Body of pancreas (tissue), 4 donors: ENCODE measurements at places on chromosomes 2 and 18. TPM values are rescaled to one million over a fixed set of nuclear protein-coding genes. Genes with fewer than 3 reads are reported as not detected.

- no peak for DNase-seq
Observed at GRCh38 chr2:168158586-168158985, 88.8 kb downstream of the STK39 start.

DNA sequence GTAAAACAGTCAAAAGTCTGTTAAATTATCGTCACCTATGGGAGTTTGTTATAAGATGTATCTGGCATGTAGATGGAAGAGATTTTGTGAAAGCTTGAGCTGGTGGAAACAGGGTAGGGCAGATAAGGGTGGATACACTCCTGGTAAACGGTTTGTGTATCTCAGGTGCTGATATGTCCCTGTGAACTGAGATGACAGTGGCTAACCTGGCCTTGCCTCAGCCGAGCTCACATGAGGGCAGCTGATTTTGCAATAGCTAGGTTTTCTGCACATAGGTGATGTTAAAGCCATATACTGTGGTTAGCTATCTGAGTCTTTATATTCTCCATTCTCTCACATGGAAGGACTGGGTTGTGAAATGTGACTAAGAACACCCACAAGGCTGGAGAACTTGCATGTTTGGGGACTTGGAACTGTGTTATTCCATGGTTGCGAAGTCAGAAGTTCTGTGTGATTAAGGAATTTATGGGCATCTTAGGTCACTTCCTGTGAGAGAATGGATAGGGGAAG, 205.1 kb downstream of the TPGS2 start:
- DNase-seq, result no peak

GRCh38 chr2:154338352-154338967, 360.0 kb upstream of the KCNJ3 start:
- no peak for DNase-seq

GRCh38 chr2:234044157-234044556, 6.3 kb upstream of the SPP2 start:
- DNase-seq, result no peak

GRCh38 chr18:40851014-40851429, 1104.0 kb upstream of the PIK3C3 start:
- DNase-seq, result no peak

- DNase-seq, result no peak
Observed at GRCh38 chr2:107607473-107607872, 219.2 kb upstream of the RGPD4 start.

DNA sequence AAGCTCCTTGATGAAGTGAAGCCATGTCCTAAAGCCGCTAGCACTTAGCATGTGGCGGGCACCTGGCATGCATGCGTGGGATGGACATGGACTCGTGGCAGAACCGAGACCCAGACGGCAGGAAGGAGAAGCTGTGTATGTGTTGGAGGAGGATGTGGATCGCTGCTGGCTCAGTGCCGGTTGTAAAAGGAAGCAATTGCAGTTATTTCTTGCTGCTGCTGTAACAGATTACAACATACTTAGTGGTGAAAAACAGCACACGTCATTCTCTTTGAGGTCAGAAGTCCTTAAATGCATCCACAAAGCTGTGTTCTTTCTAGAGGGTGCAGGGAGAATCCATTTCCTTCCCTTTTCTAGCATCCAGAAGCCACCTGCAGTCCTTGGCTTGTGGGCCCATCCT, 74.6 kb downstream of the AGAP1 start:
- DNase-seq, result no peak

DNA sequence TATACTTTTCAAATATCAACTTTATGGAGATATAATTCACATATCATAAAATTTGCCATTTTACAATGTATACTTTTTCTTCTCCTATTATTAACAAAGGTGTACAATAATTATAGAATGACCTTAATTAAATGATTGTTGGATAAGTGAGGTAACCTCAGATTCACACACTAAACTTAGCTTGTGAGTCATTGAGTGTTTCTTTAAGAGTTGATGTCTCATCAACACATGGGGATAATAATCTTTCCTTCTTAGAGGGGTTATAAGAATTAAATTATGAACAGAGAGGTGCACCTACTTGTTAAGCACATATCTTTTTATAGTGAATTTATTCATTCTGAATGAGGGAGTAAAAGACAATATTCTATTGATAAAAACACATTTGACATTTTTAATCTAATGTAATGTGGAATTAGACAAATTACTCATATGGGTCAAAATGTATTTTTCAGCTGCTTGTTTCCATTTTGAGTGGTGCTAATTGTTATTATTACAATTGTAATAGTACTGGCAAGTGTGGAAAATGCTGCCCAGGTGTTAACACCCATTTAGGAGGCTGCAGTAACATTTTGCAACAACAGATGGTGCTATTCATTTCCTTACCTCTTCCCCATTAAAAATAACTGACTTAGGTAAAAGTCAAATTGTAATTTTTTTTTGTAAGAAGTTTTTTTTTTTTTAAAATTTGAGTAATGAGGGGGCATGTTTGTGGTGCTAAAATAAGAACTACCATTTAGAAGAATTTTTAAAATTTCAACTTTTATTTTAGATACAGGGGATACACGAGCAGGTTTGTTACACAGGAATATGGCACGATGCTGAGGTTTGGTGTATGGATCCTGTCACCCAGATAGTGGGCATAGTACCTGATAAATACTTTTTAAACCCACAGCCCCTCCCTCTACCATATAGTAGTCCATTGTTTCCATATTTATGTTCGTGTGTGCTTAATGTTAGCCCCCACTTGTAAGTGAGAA, 32.1 kb upstream of the DYNAP start:
- no peak for DNase-seq

GRCh38 chr2:10599921-10600320, 89.9 kb downstream of the NOL10 start:
- DNase-seq, result no peak

DNA sequence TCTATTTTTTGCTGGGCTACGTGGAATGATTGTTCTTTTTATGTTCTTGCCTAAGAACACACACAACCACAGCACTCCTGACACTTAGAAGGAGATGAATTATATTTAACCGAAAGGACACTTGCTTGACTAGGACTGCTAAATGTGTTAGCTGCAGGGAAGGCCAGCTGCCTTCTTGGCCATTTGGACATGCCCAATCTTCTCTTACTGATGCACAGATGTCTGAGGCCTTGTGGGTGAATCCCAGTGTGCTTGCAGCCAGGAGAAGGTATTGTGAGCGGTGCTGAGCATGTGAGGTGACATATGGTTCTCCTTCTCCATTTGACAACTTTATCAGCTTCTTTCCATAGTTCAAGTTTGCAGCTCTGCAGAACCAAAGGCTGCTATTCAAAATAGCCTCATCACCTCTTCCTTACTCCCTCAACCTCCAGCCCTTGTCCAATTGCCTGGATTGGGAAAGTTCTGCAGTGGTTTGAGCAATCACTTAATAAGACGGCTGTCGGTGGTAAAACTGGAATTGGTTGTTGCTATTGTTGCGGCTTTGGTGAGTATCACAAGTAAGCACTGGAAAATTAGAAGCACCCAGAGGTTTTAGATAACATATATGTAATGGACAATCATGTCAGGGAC, 1113.3 kb downstream of the TSN start:
- DNase-seq, result no peak

DNA sequence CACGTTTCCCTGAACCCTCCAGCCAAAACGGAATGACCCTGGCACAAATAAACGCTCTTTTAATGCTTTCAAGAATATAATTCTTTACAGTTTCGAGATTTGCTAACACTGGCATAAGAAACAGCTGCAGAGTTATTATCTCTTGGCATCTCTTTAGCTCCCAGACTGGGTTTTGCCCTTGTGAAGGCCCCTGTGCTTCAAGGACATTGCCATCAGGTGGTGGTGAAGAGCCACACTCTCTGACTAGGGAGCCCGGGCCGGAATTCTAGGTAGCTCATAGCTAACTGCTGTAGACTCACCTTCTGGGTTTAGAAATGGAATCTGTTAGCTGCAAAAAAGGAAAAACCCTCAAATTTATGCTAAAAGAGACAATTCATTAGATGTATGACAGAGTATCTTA, 13.3 kb upstream of the GALNT14 start:
- no peak for DNase-seq

DNA sequence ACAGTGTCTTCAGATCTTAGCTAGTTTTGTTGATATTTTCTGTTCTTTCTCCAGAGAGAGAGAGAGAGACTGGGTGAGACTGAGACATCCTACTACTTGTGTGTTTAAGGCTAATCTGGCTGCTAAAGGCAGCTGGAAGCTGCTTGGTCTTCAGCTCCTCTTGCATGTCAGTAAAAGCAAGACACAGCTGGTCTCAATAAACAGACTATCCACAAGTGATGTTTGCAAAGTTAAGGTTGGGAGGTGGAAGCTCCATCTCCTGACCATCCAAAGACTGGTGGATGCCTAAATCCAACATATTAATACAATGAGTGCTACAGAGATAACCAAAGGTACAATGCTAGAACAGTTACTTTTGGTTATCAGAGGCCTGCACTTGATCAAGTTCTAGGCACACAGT, 17.8 kb downstream of the ERFE start:
- DNase-seq, result no peak

- no peak for DNase-seq
Observed at GRCh38 chr2:79638410-79638809, 125.6 kb downstream of the CTNNA2 start.

- DNase-seq, result no peak
Observed at GRCh38 chr2:75389271-75389670, 171.5 kb downstream of the EVA1A start.

GRCh38 chr2:45664635-45665261, 13.3 kb downstream of the PRKCE start:
- no peak for DNase-seq

DNA sequence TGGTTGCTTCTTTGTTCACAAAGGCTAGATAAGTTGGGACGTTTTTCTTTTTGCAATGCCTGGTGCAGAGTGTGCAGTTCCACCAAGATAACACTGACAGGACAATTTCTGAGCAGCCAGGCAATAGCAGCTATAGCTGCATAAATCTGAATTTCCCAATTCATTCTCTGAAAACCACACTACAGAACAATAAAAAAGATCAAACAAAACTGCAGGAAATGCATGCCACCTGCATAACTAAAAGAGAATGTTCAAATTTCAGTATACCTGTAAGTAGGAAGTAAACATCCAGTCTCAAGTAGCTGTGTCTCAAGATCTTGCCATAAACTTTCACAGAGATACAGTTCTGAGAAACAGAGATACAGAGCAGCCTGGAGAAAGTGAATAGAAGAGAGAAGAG, 5.3 kb upstream of the KCTD18 start:
- no peak for DNase-seq

- DNase-seq, result no peak
Observed at GRCh38 chr2:214995409-214995808, 143.0 kb downstream of the ABCA12 start.

- no peak for DNase-seq
Observed at GRCh38 chr2:73911548-73912208, 15.0 kb upstream of the DGUOK start.

DNA sequence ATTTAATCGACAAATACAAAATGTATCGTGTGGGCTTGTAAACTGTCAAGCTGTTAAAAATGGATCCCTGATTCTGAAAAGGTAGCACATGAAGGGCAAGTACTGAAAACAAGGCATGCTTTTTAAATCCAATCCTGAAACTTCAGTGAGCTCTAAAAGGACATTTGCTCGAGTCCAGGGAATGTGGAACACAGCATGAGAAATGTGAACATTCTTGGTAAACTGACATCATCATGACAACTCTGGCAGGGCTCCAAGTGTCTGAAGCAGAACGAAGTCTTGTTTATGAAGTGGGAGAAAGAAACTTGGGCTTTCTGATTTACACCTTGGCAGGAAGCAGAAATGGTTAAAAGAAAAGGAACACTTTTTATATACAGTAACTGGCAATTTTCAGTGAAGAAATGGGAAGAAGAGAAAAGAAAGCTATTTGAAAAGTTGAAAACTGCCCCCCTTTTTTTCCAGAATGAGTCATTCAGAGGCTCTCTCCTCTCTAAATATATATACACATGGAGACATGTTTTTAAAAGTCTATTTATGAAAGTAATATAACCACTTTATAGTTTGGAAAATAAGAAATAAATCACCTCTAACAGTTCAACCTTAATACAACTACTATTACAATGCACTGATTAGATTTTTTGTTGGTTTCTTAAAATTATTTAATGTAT, 120.8 kb downstream of the GAREM1 start:
- peak; percentile 89 for DNase-seq

The ABCG5 gene
- total RNA-seq, result not detected

The CYP26B1 gene
- 0.52 TPM for total RNA-seq

The EGR4 gene
- total RNA-seq, result not detected

The SERPINB10 gene
- not detected for total RNA-seq

The POMC gene
- 92.0 TPM for total RNA-seq
